ENCODE measurements at places on chromosomes 5 and 9.

GRCh38 chr5:126716861-126717260, 60.1 kb upstream of the LMNB1 start:
- no peak for DNase-seq

DNA sequence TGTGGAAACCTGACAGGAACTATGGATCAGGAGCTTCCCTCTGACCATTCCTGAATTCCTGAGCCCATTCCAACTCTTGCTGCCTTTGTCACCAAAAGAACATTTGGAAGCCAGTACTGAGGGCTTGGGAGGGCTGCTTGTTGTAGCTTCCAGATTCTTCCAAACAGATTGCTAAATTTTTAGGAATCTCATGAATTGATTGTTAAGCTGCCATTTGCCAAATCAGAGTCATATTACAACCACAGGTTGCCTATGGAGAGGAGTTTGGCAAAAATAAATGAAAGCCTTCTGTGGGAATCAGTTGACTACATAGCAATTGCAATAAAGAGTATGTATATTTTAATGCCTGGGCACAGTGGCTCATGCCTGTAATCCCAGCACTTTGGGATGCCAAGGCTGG, 39.2 kb upstream of the SLC28A3 start:
- no peak for DNase-seq

DNA sequence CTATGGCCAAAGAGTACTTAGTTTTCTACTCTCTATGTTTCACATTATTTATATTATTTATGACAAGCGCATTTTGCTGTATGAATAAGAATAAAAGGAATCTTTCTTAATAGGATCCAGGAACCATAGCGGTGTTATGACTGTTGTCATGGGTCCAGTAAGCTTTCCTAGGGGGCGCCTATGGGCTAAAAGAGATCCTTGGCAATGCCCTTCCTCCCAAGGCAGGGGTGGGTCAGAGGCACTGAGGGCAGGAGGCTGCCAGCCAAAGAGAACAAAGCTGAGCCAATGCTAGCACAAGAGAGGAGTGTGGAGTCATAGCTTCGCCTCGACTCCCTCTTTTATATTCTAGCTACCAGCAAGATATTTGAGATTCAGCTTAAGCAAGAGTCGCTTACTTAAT, 98.4 kb upstream of the GNAQ start:
- no peak for DNase-seq

- DNase-seq: no peak
These were observed 599 bp downstream of the MLLT3 start for GRCh38 chr9:20621471-20622329.

GRCh38 chr5:72818866-72819534, 2.5 kb downstream of the TNPO1 start:
- peak; percentile 37 for DNase-seq

DNA sequence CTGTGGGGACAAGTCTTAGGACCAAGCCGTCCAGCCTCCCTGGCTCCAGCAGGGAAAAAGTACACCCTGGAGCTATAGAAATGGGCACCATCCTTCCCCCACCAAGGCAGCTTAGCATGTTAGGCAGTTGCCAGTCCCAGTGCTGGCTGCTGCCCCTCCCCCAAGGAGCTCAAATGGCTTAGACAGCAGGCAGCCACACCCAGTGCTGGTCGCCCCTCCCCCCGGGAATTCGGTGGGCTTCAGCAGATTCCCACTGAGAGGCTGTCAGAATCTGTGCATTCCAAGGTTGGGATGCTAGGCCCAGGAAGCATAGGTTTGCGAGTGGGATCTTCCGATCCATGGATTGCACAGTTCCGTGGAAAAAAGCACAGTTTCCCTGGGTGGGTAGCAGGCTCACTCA, 105.2 kb upstream of the ITGA1 start:
- no peak for DNase-seq

- DNase-seq: no peak
These were observed 35.0 kb upstream of the NCS1 start for GRCh38 chr9:130137081-130137640.

DNA sequence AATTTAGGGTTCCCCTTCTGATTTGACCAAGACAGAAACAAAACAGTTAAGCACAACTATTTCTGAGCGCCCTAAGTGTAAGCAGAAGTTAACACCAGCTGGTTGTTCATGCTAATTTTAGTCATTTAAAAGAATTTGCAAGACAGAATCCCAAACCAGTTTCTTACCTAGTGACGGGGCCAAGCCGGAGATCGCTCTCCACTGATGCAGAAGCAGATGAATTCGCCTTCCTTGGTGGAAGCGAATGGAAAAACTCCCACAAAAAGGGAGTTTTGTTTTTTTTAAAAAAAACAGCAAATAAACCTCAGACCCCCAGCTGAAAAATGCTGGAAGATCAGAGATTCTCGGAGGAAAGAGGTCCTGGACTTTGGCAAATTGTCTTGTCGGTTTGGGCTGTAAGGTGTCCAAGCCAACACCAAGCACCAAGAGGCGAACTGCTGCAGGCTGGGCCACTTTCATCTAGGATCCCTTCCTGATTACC, 47.4 kb upstream of the GLDC start:
- no peak for DNase-seq

DNA sequence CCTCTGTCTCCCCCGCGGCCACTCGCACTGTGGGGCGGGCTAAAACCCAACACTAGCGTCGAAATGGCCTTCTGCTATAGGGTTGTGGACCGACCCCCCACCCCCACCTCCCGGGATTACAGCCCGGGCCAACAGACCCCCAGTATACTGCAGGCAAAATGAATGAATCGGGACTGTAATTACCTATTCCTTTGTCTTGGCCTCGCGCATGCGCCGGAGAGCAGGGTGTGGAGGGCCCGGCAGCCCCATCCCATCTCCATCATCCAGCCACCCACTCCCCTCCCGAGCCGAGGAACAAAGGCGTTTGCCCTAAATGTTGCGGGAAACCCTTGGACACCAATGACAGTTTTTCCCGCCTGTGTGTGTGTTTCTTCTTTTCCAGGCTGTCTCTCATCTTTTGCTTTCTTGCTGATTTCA, 1.6 kb downstream of the BASP1 start:
- DNase-seq: no peak

GRCh38 chr5:150108711-150109514, 22.6 kb upstream of the CSF1R start:
- no peak for DNase-seq

- no peak for DNase-seq
These were observed 51.7 kb downstream of the FBXW11 start for GRCh38 chr5:171954721-171955120.
